ENCODE measurements at places on chromosomes 2 and 18. TPM values are rescaled to one million over a fixed set of nuclear protein-coding genes. Genes with fewer than 3 reads are reported as not detected.

The L3MBTL4 gene
- not detected for total RNA-seq

The GAREM2 gene
- 0.23 TPM for total RNA-seq

The MITD1 gene
- total RNA-seq = 19.1 TPM

The MAP2 gene
- total RNA-seq = 16.2 TPM

The SLC4A5 gene
- total RNA-seq = 0.12 TPM

The MEMO1 gene
- total RNA-seq = 54.6 TPM

The KCNG2 gene
- total RNA-seq = not detected

The LRATD1 gene
- 4.7 TPM for total RNA-seq

The NAPG gene
- 32.2 TPM for total RNA-seq

The CRIM1 gene
- 185 TPM for total RNA-seq

The HSBP1L1 gene
- total RNA-seq = 46.6 TPM

The CIDEA gene
- total RNA-seq = not detected

The SLC66A3 gene
- 3.7 TPM for total RNA-seq

The RESP18 gene
- not detected for total RNA-seq

The RFTN2 gene
- not detected for total RNA-seq

The SLC9A2 gene
- 0.09 TPM for total RNA-seq

The NT5DC4 gene
- not detected for total RNA-seq

The ACAA2 gene
- total RNA-seq = 82.9 TPM

The RAPH1 gene
- total RNA-seq = 78.0 TPM

The MC2R gene
- not detected for total RNA-seq

Measured in MCF 10A (cell line).